ENCODE measurements at places on chromosomes 5 and 9.

- no peak for DNase-seq
Observed at GRCh38 chr5:31924005-31924404, 250.1 kb downstream of the GOLPH3 start.

- DNase-seq: no peak
Observed at GRCh38 chr9:16238623-16239138, 631.8 kb downstream of the BNC2 start.

DNA sequence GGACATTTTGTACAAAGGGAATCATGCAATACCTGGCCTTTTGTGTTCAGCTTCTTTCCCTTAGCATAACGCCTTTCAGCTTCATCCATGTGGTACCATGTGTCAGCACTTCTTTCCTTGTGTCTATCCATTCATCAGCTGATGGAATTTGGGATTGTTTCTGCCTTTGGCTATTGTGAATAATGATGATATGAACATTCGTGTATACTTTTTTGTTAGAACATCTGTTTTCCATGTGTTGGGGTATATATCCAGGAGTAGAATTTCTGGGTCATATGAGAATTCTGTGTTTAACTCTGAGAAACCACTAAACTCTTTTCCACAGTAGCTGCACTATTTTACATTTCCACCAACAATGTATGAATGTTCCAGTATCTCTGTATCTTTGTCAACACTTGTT is 14.8 kb upstream of the PRRC2B start:
- no peak for DNase-seq

GRCh38 chr9:14322211-14323082 is 8.5 kb upstream of the NFIB start:
- peak; percentile 80 for DNase-seq

DNA sequence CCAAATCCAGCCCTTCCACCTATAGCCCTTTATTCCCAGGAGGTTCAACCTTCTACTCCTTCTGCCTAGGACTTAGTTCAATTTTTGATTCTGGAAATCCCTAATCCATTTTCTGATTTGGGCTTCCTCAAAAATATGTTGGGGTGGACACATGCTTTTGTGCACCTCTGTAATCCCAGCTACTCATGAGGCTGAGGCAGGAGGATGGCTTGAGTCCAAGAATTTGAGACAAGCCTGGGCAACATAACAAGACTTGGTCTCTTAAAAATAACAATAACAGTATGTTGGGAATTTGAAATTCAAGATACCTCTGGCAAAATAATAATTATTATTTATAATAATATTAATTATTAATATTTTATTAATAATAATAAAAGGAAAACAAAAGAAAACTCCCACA is 188.7 kb upstream of the TLE4 start:
- no peak for DNase-seq

GRCh38 chr9:93906195-93906880 is 48.8 kb downstream of the BARX1 start:
- DNase-seq: no peak

- no peak for DNase-seq
Observed at GRCh38 chr5:1797103-1797800, 2.4 kb downstream of the MRPL36 start.

GRCh38 chr5:6788439-6788838 is 75.2 kb downstream of the TENT4A start:
- DNase-seq: no peak

DNA sequence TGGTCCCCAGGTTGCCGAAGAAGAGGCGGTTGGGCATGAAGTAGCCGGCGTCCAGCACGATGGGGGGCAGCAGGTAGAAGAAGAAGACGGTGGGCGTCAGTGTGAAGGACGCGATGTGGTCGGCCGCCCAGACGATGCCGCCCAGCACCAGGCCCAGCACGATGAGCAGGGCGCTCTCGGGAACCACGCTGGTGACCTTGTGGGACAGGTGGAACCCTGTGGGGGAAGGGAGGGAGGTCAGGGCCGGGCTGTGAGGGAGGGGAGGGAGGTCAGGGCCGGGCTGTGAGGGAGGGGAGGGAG is 32.4 kb downstream of the SLC9A3 start:
- DNase-seq: no peak

GRCh38 chr9:69325409-69326212 is 596 bp downstream of the ENTREP1 start:
- DNase-seq: no peak

DNA sequence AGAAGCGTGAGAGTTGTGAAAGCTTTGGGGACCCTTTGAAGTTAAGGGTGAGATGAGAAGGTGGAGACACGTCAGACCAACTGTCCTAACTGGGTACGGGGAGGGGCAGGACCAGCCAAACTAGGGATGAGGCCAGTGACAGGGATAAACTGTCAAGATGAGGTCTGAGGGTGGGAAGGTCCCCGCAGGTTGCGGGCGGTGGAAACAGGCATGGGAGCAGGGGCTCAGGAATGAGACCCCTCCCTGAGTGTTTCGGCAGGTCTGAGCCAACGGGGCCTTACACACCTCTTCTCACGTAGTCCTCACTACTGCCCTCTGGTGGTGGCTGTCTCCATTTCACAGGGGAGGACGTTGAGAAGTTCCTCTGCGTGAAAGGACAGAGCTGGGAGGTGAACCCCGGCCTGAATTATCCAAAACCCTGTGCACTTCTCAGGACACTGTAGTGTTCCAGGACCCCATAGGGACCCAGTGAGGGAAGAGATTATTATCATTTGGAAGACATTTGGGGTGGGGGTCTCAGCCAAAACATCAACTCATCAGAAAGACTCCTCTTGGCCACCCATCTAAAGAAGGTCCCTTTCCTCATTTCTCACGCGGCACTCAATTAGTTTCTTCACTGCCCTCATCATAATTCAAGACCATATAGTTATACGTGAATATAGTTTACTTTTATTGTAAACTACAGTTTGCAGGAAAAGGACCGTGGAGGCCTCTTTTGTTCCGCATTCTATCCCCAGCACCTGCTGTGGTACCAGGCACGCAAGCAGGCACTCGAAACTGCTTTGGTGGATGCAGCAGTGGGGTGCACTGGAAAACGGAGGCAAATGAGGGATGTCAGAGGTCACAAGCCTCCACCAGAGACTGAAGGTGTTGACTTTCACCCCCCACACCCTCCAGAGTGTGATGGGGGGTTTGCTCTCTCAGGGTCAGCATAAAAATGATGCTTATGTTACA is 21.7 kb upstream of the NANS start:
- peak; percentile 89 for DNase-seq

GRCh38 chr5:83988293-83988685 is 267.6 kb upstream of the HAPLN1 start:
- no peak for DNase-seq

- no peak for DNase-seq
Observed at GRCh38 chr5:11468334-11469039, 435.8 kb downstream of the CTNND2 start.

DNA sequence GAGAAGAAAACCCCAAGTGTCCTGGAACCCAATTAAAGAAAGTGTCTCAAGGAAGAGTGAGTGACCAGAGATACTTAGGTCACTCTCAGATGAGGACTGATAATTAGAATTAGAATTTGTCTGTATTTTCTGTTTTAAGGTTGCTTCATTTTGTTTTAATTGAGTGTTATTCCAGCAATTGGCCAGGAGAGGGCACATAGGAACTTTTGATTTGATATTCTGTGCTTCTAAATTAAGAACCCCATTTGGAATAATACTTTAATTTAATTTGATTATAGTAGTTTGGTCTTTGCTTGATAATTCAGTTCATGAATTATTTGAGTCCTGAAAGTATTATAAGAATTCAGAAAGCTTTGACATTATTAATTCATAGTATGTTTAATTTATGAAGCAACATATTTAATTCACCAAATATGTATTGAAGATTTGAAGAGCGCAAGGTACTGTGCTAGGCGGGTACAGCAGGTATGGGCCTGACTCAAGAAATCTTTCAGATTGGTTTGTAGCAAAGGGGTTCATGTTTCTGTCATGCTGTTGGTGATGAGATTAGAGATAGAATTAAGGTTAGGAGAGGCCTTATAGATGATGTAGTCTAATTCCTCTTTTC is 4.9 kb downstream of the MRPL22 start:
- DNase-seq: no peak

DNA sequence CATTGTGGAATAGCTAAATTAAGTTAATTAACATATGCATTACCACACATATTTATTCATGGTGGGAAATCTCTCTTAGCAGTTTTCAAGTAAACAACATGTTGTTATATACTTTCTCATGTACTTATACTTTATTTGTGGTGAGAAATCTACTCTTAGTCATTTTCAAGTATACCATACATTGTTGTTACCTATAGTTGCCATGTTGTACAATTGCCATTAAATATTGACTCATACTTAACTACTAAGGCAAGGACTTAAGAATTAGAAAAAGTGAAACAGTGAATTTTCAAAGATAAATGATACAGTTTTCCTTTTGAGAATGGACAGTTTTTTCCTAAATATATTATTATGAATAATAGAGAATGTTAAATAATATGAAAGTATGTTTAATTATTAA is 27.7 kb downstream of the UGCG start:
- DNase-seq: no peak

GRCh38 chr9:86027767-86028166 is 71.6 kb downstream of the GOLM1 start:
- DNase-seq: no peak

DNA sequence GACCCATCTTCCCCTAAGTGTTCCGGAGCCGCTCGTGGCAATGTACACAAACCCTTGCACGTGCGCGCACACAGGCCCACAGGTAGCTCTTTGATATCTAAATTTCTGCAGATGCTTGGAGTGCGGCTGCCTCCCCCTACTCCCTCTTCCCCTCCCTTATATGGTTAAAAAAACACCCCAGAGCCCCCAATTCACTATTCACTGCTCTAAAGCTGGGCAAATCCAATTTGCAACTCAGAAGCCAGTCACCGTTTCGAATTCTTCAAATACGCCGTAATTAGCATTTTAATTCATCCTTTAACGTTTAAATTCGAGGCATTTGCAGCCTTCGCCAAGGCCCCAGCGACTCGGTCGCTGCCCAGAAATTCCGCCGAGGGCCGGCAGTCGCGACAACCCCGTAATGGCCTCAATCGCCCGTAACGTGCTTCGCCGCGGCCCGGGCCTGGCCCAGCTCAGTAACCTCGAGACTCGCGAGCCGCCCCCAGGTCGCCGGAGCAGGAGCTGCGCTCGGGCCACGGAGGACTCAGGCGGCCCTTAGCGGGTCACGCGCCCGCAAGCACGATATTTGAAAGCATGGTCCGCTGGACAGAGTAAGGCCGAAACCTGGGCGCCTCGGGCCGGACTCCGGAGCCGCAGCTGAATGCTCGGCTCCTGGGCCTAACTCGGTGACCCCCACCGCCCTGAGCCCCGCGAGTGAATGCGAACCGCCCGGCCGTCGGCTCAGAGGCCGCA is 1.3 kb downstream of the IRX2 start:
- DNase-seq: no peak

GRCh38 chr5:56876327-56876726 is 33.1 kb upstream of the SETD9 start:
- no peak for DNase-seq

- no peak for DNase-seq
Observed at GRCh38 chr9:71506821-71507220, 261.5 kb downstream of the CEMIP2 start.

DNA sequence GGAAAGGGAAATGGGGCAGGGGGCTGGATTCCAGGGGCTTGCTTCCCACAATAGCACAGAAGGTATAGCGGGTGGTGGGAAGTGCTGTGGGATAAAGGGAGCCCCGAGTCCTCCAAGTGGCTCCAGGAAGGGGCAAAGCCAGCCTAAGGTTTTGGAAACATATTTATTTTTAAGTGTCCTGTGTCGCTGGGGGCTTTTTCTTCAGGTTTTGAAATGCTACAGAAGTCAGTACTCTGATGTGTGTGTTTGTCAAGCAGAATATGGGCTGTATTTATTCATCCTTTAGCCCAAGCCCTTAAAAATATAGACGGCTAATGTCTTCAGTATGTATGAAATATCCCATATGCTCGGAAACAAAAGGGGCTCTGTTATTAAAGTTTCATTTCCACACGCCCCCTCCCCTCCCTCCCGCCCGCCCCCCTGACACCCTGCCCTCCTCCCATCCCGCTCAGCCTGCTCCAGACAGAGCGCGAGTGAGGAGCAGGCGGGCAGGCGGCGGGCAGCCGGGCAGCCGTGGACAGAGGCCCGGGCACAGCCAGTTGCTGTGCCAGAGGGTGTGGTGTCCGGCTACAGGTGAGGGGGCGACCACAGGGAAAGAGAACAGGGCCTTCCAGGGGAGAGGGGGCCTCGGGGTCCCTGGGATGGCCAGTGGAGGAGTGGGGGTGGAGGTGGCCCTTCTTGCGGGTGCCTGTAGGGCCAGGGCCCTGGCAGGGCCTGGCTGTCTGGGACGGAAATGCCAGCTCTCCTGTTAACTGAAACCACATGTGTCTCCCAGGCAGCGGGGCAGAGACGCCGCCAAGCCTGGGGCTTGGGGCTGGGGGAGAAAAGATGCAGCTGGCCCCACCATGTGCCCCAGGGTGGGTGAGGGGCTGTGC is 39.6 kb upstream of the SYNPO start:
- no peak for DNase-seq

GRCh38 chr9:137720571-137721110 is 101.8 kb downstream of the EHMT1 start:
- no peak for DNase-seq

GRCh38 chr5:83149671-83150070 is 72.3 kb downstream of the XRCC4 start:
- DNase-seq: no peak

- peak; percentile 47 for DNase-seq
Observed at GRCh38 chr9:72476617-72477437, 44.6 kb upstream of the TMC1 start.

DNA sequence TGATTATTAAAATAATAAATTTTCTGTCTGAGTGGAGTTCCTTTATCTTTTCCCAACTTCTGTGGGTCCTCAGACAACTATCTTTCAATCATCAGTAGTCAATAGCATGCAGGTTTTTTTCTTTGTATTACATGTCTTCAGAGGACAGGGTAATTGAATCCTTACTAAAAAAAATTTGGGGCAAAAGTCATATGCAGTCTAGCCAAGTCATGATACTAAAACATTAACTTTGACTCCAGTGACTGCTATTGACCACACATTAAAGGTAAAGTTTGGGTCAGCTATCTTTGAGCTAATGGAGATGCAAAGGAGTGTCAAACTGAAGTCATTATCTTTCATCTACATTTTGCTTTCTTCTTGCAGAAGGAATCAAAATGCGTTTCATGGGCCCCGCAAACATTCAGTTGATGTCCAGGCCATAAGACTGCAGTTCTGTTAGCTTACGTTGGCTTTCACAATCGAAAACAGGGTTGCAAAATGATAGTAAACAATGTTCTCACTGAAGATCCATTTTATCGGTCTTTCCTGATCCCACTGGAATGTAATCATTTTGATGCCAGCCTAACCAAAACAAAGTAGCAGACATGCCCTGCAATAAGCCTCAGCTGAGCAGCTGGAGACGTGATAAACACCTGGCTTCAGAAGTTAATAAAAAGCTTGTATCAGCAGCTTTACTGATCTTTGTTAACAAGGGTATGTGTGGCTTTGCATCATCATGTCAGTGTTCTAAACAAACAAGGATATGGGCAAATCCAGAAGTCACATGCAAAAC is 186.1 kb upstream of the PRLR start:
- DNase-seq: no peak

DNA sequence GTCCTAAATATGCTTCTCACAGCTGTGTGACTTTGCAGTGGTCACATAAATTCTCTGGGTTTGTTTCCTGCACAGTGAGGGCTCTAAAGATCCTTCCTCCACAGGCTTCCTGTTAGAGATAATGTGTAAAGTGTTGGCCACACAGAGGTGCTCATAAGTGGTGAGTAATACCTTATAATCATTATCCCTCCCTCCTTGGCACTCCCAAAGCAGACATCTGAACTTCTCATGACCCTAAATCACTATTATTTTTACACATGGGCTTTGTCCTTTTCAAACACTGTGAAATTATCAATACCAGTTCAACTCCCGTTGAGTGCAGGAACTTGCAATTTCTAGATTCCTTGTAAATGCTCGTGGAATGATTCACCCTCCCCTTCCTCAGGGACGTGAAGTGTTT is 100.2 kb downstream of the BRINP1 start:
- DNase-seq: no peak
